A549 treated with DMSO at 1 μM for 4 hours (cell line): ENCODE measurements at places on chromosomes 1 and 21. TPM values are rescaled to one million over a fixed set of nuclear protein-coding genes. Genes with fewer than 3 reads are reported as not detected.

The USP25 gene
- total RNA-seq = 11.2 to 14.5 TPM (median 12.9 TPM) in 5 replicates

The FCRL6 gene
- not detected in 5 replicates for total RNA-seq

The ZNF692 gene
- 11.9 to 30.1 TPM (median 25.4 TPM) in 5 replicates for total RNA-seq

The NBPF6 gene
- total RNA-seq = not detected in 5 replicates

The OR2AK2 gene
- total RNA-seq = not detected in 5 replicates
